G401 (cell line): ENCODE measurements at places on chromosomes 3 and 15. TPM values are rescaled to one million over a fixed set of nuclear protein-coding genes. Genes with fewer than 3 reads are reported as not detected.

DNA sequence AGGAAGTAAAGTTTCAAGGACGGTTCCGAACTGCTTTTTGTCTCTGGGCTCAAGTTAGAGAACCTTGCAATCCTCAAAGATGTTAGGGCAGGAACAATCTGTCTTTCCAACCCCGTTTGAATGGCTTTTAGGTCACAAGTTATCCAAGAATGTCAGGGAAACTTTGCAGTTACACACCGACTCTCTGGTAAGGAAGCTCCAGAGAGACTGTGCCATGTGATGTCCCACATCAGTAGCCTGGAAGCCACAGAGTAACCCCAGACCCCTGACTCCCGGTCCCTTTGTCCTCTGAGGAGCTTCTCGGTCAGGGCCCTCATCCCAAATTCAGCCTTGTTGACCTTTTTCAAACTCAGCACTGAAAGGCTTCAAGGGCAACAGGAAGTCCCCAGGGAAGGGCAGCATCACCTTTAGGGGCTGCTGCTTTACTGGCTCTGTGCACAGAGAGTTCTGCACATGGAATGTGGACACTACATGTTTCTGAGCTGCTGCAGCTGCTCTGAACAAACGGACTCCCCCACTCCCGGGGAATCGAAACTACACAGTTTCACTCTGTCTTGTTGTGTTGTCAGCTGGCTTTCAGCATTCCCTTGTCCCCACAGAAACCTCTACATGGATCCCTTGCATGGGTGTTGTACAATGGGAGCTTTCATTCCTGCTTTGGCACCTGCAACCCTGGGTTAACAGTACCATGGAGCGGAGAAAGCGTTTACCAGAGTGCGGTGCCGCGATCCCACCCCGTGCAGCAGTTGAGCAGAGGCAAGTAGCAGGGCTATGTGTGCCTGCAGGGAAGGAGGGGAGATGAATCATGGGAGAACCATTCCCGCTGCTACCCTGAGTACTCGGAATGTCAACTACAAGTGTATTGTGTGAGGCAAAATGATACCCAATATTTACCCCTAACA, 408.2 kb upstream of the THBS1 start:
- no peak for DNase-seq

GRCh38 chr15:37094333-37094914, 5.9 kb downstream of the MEIS2 start:
- DNase-seq = peak; percentile 10

- no peak for DNase-seq
Measured at GRCh38 chr3:130758624-130759369, 12.2 kb upstream of the PIK3R4 start.

DNA sequence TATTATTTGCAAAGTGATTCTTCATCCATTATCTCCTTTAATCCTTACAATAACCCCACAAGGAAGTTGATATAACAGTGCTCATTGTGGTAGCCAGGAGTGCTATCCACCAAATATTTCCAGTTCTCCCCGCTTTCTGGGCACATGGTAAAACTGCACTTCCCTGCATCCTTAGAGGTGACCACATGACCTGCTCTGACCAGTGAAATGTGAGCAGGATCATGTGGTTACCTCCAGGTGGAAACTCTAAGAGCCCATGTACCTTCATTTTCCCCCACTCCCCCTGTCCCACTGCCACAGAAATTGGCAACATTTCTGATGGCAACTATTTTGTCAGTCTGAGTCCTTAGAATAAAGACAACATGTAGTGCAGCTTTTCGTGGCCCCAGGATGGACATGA, 89.7 kb downstream of the MRPL46 start:
- no peak for DNase-seq

The HHLA2 gene
- not detected in 2 replicates for total RNA-seq

The LCTL gene
- total RNA-seq = 0.07 TPM in 1 of 2 replicates, not detected in the other
